ENCODE measurements at places on chromosomes 12 and 14. TPM values are rescaled to one million over a fixed set of nuclear protein-coding genes. Genes with fewer than 3 reads are reported as not detected.

GRCh38 chr12:51334764-51335163 lies 10.8 kb upstream of the BIN2 start:
- no peak for DNase-seq

DNA sequence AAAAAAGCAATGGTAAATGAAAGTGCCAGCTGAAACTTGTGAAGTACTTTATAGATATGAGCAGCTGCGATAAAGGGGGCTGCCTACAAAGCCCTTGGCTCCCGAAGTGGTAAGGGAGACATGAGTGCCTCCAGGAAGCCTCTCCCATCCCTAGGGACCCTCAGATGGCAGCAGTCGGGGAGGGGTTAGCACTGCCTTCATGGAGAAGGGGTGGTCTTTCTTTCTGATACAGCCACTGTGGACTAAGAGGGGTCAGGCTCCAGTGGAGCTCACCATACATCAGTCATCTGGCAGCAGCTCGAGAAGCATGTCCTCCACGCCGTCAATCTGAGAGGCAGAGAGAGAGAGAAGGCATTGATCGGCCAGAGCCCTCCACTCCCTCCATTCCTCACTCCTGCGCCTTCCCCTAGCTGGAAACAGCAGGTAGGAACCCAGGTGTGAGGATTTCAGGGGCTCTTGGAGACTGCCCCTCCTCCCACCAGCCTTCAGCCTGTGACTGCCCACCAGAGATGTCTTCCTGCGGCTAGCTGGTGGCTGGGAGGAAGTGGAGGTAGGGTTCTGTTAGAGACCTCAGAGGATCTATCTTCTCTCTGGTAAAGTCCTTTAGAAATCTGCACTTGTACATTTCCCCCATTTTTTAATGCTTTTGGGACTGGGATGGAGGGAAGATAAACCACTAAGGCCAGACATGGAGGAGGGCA lies 2.3 kb downstream of the TCL1A start:
- no peak for DNase-seq

DNA sequence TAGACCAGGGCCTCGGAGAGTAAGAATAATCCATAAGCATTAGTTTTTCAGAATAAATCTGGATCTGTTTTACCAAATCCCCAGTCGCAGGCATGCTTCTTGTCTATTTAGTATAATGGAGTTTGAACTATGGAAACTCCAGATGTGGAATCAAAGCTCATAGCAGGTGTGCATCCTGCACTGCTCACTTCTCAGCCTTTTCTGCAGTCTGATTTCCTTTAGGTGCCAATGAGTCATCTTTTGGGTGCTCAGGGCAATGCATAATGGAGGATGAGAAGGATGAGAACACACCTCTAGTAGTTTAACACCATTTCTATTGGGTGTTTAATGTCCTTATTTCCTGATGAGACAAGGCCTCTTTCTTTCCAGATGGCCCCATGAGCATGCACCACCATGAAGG lies 961.2 kb downstream of the TMEM121 start:
- DNase-seq, result no peak

The PPP2R3C gene
- 48.1 TPM for total RNA-seq

DNA sequence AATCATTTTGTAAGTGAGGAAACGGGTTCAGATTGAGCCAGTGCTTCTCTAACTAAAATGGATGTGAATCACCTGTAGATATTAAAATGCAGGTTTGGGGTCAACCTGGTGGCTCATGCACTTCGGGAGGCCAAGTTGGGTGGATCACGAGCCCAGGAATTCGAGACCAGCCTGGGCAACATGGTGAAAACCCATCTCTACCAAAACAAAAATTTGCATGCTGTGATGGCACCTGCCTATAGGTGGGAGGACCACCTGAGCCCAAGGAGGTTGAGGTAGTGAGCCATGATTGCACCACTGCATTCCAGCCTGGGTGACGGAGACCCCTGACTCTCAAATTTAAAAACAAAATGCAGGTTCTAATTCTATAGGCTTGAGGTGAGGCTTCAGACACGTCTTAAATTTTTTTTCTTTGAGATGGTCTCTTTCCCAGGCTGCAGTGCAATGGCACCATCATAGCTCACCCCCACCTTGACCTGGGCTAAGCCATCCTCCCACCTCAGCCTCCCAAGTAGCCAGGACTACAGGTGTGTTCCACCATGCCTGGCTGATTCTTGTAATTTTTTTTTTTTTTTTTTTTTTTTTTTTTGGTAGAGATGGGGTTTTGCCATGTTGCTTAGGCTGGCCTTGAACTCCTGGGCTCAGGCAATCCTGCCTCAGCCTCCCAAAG lies 9.0 kb downstream of the TUBA1C start:
- no peak for DNase-seq

GRCh38 chr14:87199381-87199780 lies 793.6 kb downstream of the GALC start:
- DNase-seq, result no peak

The TMEM229B gene
- total RNA-seq, result 0.71 TPM

The FGF23 gene
- total RNA-seq, result not detected

GRCh38 chr12:40689576-40689975 lies 2.7 kb upstream of the CNTN1 start:
- DNase-seq, result no peak

- DNase-seq, result no peak
These were observed 8.2 kb downstream of the HIP1R start for GRCh38 chr12:122843455-122843854.

DNA sequence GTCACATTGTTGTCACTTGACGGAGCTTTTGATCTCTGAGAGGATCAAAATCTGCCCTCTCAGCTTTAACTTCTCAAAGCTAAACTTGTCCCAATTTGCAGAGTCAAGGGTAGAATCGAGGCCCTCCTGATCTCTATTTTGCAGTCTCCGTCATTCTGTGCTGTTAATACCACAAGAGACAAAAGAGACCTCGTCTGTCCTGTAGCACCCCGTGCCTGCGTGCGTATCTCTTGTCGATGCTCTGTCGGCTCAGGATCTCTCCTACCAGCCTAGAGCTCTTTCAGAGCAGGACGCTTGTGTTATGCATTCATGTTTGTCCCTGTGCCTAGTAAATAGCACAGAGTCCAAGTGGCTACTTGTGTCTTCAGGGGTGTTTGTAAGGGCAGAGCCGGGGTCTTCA lies 5.1 kb downstream of the EVL start:
- DNase-seq, result no peak

DNA sequence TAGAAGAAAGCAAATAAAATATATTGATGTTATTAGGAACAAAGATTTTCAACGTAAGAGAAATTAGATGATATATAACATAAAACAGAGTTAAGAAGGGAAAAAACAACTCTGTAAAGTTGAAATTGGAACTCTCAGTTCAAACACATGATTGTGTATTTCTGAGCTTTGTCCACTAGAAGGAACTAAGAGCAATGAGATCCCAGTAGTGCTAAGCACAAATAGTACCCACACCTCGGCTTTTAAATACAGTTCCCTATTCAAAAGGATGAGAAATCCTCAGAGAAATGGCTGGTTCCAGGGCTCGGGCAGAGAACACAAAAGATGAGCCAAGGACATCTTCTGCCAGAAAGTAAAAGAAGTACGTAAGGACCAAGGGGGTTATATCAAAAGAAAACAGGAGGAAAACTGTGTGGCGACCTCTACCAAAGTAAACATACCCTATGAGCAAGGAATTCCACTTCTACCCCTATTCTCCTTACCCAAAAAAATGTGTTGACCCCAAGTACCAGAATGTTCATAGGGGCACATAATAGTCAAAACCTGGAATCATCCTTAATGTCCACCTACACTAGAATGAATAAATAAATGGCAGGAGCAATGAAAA lies 96.6 kb downstream of the SPTSSA start:
- no peak for DNase-seq

The RAB15 gene
- 4.7 TPM for total RNA-seq

- no peak for DNase-seq
These were observed 55.6 kb upstream of the PTHLH start for GRCh38 chr12:28027947-28028724.

The NDRG2 gene
- total RNA-seq, result 1.1 TPM

DNA sequence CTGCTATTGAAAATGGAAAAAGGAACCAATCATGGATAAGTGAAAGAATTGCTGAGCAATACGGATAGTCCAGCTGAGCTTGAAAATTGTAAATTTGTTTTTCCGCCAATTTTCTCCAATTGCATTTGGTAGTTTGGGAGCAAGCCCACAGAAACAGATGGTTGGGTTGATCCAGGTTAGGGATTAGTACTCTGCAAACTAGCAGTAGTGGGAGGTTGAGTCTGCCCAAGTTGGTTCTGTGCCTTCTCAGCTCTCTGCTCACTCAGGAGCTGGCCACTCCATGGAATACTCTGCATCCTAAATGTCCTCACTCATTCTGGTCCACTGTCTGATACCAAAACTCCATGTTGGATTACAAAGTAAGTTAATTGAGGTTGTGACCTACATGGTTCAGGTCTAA lies 361.1 kb upstream of the ATP2B1 start:
- DNase-seq, result no peak

The SLC39A9 gene
- 46.7 TPM for total RNA-seq

DNA sequence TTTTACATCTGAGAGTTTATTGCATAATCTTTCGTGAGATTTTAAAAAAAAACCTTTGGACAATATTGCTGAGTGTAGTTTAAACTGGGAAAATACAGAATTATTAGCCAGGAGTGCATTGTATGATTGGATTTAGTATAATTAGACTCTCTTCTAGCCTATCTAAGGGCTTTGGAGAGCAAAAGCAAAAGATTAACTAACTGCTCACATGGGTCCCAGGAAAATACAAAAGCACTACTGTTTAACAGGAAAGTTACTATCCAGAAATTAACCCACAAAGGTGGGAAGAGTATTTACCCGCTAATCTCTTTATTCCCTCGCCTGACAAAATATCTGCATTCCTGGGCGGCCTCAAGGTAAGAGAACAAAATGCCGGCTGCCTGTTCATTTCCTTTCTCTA lies 309.5 kb downstream of the ATXN7L3B start:
- DNase-seq, result no peak

The CD163 gene
- not detected for total RNA-seq

The SLCO1B3 gene
- not detected for total RNA-seq

DNA sequence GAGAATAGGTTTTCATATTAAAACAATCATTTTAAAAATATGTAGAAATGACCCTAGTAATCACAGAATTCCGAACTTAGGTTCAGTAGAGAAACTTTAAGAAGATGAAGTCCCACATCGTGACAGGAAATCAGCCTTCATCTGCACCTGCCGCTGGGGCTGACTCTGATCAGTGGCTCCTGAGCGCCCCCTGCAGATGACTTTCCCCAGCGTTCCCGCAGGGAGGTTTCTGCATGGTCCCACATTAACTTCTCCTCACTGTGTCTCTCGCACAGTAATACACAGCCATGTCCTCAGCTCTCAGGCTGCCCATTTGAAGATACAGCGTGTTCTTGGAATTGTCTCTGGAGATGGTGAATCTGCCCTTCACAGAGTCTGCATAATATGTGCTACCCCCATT lies 1131.1 kb downstream of the TMEM121 start:
- no peak for DNase-seq

The RPGRIP1 gene
- not detected for total RNA-seq

DNA sequence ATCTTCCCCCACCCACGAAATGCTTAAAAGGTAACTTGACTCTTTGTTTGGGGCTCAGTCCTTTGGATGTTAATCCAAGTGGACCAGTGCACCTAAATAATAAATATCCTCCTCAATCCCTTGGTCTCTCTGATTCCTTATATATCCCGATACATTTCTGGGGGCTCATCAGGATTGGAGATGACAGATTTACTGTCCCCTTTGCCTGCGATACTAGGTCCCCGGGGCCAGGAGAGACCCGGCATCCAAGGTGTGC lies 26.3 kb downstream of the KLRK1 start:
- DNase-seq, result no peak

GRCh38 chr12:124110372-124110883 lies 137.4 kb downstream of the ZNF664 start:
- no peak for DNase-seq

- DNase-seq, result no peak
These were observed 120.3 kb upstream of the VASH1 start for GRCh38 chr14:76640923-76641395.

The TSHR gene
- total RNA-seq, result not detected

DNA sequence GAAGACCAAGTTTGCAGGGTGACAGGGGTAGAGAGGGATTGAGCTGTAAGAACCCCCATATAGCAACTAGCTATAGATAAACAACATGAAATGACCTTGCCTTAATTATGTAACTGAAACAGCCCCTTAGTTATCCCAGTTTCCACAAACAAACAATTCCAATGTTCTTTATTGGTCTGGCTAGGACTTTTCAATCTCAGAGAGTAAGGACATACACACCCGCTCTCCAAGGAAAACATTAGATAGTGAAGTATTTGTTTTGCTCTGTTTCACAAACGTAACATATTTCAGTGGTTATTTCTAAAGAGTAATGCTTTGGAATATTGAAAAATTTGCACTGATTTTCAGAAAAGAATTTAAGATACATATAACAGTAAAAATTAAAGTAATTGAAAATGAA lies 51.6 kb upstream of the GTF2A1 start:
- no peak for DNase-seq

DNA sequence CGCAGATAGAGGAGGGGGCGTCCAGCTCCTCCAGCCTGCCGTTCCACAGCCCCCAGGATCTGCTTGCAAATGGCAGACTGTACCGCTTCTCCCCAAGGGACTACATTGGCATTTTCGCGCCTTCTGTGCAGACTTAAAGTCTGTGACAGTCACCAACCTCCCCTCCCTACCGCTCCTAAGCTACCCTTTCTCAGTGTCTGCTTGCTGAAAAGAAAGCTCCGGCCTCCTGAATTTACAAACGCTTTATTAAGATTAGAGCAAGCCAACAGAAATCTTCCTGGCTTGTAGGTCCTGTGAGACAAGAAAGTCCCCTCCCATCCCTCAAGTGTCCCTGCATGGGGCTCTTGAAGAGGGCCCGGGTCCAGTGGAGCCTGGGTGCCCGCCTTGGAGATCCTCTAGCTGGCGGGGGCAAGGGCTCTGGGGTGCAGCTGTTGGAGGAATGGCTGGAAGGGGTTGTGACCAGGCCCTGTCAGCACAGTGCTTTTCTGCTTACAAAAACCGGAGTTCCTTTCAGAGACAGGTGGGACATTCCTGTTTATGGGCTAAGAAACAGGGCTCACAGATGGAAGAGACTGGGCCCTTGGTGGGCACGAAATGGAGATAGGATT lies 2.8 kb upstream of the DLK1 start:
- no peak for DNase-seq

The KRT74 gene
- total RNA-seq, result not detected

GRCh38 chr14:78598046-78598920 lies 428.1 kb downstream of the NRXN3 start:
- DNase-seq, result peak; percentile 16

GRCh38 chr12:49358483-49359141 lies 8.7 kb upstream of the SPATS2 start:
- DNase-seq, result peak; percentile 54

- DNase-seq, result no peak
These were observed 103.4 kb downstream of the ZFP36L1 start for GRCh38 chr14:68689511-68689910.

DNA sequence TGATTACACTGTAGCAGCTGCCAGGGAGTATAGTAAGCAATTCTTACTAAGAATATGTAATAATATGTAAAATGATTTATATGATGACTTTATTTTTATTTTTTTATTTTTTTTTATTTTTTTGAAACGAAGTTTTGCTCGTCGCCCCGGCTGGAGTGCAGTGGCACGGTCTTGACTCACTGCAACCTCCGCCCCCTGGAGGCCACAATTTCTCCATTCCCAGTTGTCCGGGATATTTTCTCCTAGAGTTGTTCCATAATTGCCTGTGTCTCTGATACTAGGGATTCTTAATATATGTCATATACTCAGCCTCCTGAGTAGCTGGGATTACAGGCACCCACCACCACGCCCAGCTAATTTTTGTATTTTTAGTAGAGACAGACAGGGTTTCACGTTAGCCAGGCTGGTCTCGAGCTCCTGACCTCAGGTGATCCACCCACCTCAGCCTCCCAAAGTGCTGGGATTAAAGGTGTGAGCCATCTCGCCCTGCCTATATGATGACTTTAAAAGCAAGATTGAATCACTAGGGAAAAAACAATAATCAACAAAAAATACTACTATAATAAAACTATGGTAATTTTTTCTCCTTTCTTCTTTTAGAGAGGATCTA lies 12.2 kb upstream of the ITPR2 start:
- DNase-seq, result no peak

Data from activated T-helper 2 cell treated with anti-CD3 and anti-CD28 coated beads, Interferon-gamma antibody, Interleukin-2, Interleukin-4, amounts not matched to agents 10 μg/mL and 5 μg/mL and 100 μg/mL, durations not matched to agents 14 hours and 24 hours and 36 hours (primary cell).